ENCODE measurements at places on chromosomes 11 and 22.

DNA sequence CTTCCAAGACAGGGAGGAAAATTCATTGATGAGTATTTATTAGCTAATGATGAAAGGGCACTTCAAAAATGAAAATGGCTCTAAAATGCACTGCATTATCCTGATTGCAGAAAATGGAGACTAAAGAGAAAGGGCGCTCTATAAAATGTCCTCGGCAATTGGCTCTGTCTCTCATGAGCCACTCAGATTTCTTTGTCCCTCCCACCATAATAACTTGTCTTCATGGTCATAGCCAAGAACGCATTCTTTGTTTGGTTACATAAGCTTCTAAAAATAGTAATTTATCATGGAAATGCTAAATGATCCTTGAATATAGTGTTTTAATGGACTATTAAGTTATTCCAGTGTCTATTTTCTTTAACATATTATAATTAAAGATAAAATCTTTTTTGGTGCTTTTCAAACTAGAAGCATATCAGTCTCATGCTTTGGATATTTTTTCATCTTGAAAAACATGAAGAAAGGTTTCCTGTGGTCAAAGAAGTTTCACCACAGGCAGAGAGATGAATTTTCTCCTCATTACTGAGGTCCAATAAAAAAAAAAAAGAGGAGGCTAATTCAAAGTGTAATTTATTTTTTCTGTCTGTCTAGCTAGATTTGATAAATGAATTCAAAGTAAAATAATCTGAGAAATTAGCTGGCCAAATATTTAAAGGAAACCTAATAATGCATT, 238.1 kb upstream of the BLID start:
- DNase-seq, result no peak

GRCh38 chr11:119421941-119422808, 797 bp downstream of the THY1 start:
- DNase-seq, result no peak

GRCh38 chr11:100031973-100032372, 655.1 kb upstream of the ARHGAP42 start:
- no peak for DNase-seq

DNA sequence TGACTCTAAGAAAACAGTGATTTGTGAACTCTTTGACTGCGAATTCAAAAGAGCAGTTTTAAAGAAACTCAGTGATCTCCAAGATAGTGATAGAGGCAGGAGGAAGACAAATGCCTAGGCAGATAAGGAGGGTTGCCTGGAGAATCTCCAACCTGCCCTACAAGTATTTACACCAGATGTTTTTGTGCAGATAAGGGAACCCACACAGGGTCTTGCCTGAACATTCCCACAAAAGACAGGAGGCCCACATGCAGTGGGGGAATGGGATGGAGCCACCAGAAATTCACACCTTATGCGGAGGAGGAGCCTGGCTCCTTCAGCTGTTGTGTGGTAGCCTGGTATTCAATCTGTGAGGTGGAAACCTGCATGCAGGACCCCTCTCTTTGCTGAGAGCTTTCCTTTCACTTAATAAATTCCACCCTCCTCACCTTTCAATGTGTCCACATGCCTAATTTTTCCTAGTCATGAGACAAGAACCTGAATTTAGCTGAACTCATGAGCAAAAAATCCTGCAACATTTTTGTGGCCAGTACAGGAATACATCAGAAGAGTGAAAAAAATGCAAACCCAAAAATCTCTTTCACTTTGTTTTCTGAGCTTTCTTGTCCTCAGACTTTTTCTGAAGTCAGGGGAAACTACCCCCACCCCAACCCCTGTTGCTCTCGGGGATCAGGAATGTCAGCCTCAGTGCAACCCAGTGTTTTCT, 8.1 kb upstream of the GLYAT start:
- DNase-seq, result no peak
